Activated CD4-positive, alpha-beta T cell treated with anti-CD3 and anti-CD28 coated beads, Interleukin-2, amount 50 U/mL, for 16 hours (primary cell): ENCODE measurements at places on chromosomes 2 and 18.

DNA sequence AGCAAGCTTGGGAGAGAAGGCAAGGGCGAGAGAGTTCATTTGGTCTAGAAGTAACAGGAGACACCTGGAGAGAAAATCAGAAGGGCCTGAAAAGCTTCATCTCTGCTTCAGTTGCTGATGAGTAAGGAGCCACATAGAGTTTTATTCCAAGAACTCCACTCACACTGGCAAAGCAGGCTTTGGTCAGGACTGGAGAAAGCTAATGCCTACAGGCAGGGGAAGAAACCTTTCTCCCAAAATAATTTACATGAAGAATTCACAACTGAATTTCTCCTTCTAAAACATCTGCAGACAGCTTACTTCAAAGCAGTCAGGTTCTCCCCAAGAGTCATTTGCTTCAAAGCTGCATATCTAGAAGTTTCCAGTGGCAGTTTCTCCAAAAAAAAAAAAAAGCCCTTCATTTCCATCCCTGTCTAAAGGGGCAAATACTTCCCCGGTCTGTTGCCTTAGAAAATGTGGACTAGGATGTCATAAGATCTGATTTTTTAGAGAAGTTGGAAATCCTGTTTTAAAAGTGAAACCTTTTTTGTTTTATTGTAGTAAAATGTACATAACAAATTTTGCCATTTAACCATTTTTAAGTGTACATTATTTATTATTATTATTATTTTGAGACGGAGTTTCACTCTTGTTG is 46.3 kb downstream of the TMEM247 start:
- DNase-seq = no peak

- no peak for DNase-seq
Observed at GRCh38 chr2:186946896-186947467, 98.0 kb upstream of the ZSWIM2 start.

DNA sequence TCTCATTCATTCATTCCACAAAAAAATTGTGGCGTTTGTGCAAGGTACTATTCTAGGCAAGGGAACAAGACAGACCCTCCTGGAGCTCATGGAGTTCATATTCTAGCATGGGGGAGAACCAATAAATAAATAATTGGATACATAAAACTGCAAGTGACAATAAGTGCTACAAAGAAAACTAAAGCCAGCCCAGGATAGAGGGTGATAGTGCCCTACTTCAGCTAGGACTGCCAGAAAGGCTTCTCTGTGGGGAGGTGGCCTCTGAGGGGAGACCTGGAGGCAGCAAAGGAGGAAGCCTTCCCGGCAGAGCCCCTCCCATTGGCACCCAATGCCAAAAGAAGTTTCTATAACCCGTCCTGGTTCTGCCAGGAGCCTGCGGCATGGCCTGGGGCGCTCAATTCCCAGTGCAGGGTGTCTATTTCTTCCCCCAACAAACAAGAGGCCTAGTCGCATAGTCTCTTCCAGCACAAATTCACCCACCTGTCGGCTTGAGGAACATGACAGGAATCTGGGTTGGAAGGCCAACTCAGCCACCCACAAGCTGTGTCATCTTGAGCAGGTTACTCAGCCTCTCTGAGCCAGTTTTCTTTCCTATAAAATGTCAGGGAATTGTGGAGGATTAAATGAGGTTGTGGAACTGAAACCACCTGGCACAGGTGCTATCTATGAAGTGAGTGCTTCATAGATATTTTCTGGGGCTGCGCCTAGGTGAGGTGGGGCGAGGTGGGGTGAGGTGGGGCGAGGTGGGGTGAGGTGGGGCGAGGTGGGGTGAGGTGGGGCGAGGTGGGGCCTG is 94.3 kb downstream of the ZFP36L2 start:
- DNase-seq = no peak

GRCh38 chr18:37913051-37913450 is 347.5 kb upstream of the CELF4 start:
- DNase-seq = no peak

- DNase-seq = no peak
Observed at GRCh38 chr18:49473721-49474120, 13.3 kb upstream of the DYM start.
